DMS 273 treated with DMSO at 0.1 percent for 48 hours (cell line): ENCODE measurements at places on chromosomes 16 and 17.
A peak's percentile ranks its signal among the peaks of the same experiment; 100 is the strongest.

GRCh38 chr16:59259950-59260319, 525.8 kb upstream of the GOT2 start:
- DNase-seq: no peak

DNA sequence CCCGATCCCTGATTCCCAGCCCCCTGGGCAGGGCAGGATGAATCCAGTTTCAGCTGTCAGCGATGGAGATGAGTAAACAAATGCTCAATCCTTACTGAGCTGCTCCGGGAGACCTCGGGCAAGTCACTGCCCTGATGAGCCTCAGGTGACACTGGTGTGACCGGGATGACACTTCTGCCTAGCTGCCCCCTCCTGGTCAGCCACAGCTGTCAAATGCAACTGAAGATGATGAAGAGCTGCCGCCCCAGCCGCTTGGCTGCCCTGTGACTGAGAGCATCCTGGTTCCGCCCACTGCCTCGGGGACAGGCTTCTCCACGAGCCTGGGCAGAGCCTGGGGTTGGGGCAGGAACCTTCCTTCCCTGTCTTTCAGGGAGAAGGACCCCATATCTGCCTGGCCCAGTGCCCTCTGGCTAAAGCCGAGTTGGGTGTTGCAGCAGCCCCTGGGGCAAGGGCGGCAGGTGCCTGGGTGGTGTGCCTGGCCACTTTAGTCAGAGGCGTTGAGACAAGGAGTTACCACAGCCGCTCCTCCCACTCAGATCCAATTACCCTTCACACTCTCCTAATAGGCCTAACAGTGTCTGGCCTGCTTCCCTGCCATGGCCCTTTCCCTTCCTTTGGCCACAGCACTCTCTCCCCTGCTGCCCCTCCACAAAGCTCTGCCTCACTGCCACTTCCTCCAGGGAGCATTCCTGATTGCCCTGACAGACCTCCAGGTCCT, 5.5 kb downstream of the CCL17 start:
- no peak for DNase-seq

- no peak for DNase-seq
These were observed 3.8 kb downstream of the CREBBP start for GRCh38 chr16:3876695-3877094.

DNA sequence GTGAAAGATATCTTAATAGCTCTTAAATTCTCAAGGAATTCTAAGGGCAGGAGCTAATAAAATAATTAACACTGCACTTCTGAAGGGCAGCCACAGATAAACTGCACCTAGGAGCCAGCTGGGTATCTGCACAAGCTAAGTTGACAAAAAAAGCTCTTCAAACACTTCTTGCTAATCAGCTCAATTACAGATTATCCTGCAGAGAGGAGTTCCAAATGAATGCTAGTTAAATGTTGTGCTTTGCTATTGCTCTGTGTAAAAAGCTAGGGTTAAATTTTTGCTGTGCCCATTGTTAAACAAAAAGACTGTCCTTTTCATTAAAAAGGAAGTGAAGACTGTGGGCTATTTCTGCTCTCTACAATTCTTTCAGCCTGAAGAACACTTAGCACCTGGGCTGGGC, 158.5 kb upstream of the SHISA6 start:
- DNase-seq: no peak

- no peak for DNase-seq
These were observed 1493.1 kb downstream of the CDH11 start for GRCh38 chr16:63628812-63629211.

DNA sequence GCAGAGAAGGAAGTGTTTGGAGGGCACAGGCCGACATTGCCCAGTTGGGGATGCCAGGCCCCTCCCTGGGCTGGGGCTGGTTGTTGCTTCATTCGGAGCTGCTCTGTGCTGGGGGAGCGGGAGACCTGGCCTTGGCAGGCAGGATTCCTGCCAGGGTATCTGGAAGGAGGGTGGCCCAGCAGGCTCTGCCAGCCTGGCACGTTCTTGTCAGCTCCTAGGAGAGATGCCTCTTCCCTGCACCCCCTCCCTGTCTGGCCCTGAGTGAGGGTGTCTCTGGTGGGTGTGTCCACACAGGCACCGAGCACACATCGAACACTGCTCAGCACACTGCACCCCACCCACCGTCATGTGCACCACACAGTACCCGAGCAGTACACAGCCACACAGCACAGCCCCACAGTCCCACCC, 35.2 kb downstream of the ARHGAP23 start:
- no peak for DNase-seq

GRCh38 chr16:4273858-4274311, 1.1 kb upstream of the TFAP4 start:
- DNase-seq: no peak

- DNase-seq: no peak
These were observed 46.8 kb downstream of the BRIP1 start for GRCh38 chr17:61816538-61816937.

GRCh38 chr17:64154717-64155116, 24.8 kb upstream of the ERN1 start:
- no peak for DNase-seq

DNA sequence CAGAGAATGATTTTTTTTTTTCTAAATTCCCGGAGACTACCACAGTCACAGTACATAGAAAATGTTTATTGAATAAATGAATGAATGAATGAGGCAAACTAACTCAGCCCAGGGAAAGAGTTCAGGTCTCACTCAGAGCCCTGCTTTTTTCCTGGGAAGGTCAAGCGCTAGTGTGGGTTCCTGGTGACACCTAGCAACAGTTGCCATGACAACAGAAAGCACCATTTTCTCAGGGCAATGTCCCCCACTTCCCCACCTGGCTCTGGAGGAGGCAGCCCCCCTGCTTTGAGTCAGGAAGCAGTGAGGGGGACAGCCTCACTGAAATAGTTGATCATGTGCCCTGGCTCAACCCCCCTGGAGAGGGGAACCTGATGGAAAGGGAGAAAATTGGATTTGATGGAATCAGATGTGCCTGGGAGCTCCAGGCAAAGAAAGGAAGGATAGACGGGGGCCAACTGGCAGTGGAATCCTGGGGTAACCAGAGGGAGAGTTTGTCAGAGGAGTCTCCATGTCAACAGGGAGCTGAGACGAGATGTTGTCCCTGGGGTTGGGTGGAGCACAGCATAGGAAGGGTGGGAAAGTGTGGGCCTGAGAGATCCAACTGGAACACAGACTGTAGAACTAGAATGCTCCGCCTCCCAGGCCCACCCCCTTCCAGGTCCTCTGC, 242.2 kb upstream of the CCL2 start:
- no peak for DNase-seq

- peak; percentile 84 for DNase-seq
These were observed 15.3 kb downstream of the DLG4 start for GRCh38 chr17:7204336-7204735.

DNA sequence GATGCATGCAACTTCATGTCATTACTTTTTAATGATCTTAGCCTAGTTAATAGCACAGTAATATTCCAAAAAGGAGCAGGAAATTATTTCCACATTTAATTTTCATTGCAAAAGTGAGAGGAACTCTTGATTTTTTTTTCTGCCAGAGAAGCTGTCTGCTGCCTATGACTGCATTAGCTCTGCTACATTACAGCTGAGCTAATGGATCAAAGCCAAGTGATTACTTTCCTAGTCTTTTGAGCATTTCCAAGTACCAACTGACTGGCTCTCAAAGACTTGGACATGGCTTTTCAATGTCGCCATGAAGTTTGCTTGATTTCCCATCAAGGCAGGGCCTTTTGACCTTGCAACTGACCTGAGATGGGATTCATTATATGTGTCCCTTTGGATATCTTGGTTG, 356.6 kb upstream of the XYLT1 start:
- DNase-seq: no peak

- DNase-seq: peak; percentile 21
These were observed 17.2 kb downstream of the TMEM114 start for GRCh38 chr16:8572919-8573724.

DNA sequence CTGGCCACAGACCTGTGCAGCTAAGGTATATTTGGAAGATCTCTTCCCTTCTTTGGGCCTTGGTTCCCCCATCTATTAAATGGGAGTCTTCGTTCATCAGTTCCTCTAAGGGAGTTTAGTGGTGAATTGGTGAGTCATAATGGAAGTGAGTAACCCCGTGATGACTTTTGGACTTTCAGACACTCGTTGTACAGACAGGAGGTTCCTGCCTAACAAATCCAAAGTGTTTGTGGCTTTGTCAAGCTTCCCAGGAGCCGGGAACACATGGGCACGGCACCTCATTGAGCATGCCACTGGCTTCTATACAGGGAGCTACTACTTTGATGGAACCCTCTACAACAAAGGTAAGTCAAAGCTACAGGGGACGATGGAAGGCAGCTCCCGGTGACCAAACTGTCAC, 40.4 kb downstream of the WSCD1 start:
- DNase-seq: no peak
